ENCODE measurements at places on chromosomes 3 and 15.

- no peak for DNase-seq
Measured at GRCh38 chr15:77723756-77724155, 91.0 kb upstream of the LINGO1 start.

- no peak for DNase-seq
Measured at GRCh38 chr3:120114981-120115380, 20.7 kb upstream of the GSK3B start.

- DNase-seq = no peak
Measured at GRCh38 chr3:196596355-196596754, 27.9 kb downstream of the FBXO45 start.

DNA sequence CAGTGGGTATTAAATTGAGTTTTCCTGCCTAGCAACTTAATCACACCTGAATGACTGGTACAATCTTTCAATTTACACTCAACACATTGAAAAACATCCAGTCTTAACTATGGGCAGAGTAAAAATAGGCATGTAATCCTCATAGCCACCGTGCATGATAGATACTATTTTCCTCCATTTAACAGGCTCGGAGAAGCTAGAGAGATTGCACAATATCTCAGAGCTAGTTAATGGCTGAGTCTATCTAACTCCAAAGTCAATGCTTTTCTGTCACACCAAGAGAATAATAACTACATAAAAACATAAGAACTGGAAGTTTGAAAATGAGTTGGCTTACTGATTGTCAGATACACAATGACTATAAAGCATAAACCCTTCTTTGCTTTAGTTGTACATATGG lies 36.8 kb downstream of the LSAMP start:
- no peak for DNase-seq

GRCh38 chr3:11948866-11949265 lies 55.3 kb upstream of the SYN2 start:
- no peak for DNase-seq

DNA sequence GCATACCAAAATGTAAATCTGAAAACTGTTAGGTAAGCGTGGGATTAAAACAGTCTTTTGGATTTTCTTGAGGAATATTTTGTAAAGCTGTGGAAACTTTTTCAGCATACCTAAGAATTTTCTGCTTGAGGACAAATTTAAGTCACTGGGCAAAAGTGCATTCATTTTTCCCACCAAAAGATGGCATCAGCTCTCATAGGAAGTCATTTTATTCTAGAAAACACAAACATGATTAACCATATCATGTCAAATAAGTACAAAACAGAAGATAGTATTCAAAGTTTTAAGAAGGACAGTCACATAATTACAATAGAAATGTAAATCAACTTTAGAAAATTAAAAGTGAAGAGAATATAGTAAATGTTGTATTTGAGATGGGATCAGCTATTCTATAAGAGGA lies 63.5 kb downstream of the SLC49A4 start:
- DNase-seq = peak; percentile 18

Data from stromal cell of bone marrow (primary cell).